ENCODE measurements at places on chromosomes 5 and 9.

- DNase-seq: no peak
Measured at GRCh38 chr5:161414896-161415295, 131.6 kb downstream of the GABRB2 start.

GRCh38 chr9:136386018-136386417, 12.5 kb upstream of the CARD9 start:
- no peak for DNase-seq

- DNase-seq: no peak
Measured at GRCh38 chr9:120486347-120486746, 93.6 kb downstream of the CDK5RAP2 start.

- no peak for DNase-seq
Measured at GRCh38 chr9:98412101-98412842, 156.8 kb upstream of the TBC1D2 start.

- DNase-seq: no peak
Measured at GRCh38 chr5:102796009-102796408, 40.9 kb downstream of the PAM start.

- DNase-seq: no peak
Measured at GRCh38 chr9:89417832-89418473, 80.0 kb downstream of the SEMA4D start.

DNA sequence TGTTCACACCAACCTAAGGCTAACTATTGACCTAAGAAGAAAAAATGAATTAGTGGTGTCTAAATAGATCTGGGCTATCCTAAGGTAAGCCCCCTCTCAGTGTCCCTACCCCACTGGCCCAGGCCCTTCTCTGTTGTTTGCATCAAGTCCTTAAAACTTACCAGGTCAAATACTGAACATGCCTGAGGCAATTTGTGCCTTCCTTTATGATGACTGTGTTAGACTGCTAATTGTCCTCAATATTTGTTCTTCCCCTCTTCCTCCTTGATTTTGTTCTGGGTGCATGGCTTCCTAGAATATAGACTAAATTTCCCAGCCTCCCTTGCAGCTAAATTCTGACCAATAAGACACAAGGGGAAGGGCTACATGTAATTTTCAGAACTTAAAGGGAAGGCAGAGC, 199.9 kb downstream of the ADAMTS12 start:
- DNase-seq: no peak

GRCh38 chr9:34701769-34702736, 7.9 kb downstream of the CCL21 start:
- DNase-seq: peak; percentile 35

Measured in fibroblast of skin of left biceps (primary cell).